Activated T-cell treated with anti-CD3 and anti-CD28 coated beads for 4 hours (primary cell): ENCODE measurements at places on chromosomes 1 and 21.

DNA sequence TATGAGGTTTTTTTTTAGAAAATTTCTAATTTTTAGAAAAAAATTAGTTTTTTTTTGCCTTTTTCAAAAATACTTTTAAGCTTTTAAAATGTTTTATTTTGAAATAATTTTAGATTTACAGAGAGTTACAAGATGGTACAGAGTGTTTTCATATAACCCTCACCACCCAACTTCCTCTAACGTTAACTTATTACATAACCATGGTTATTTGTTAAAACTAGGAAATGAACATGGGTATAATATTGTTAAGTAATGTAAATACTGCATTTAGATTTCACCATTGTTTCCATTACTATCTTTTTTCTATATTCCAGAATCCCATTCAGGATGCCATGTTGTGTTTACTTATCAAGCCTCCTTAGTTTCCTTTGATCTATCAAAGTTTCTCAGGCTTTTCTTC lies 45.2 kb upstream of the ST6GALNAC3 start:
- DNase-seq = no peak

DNA sequence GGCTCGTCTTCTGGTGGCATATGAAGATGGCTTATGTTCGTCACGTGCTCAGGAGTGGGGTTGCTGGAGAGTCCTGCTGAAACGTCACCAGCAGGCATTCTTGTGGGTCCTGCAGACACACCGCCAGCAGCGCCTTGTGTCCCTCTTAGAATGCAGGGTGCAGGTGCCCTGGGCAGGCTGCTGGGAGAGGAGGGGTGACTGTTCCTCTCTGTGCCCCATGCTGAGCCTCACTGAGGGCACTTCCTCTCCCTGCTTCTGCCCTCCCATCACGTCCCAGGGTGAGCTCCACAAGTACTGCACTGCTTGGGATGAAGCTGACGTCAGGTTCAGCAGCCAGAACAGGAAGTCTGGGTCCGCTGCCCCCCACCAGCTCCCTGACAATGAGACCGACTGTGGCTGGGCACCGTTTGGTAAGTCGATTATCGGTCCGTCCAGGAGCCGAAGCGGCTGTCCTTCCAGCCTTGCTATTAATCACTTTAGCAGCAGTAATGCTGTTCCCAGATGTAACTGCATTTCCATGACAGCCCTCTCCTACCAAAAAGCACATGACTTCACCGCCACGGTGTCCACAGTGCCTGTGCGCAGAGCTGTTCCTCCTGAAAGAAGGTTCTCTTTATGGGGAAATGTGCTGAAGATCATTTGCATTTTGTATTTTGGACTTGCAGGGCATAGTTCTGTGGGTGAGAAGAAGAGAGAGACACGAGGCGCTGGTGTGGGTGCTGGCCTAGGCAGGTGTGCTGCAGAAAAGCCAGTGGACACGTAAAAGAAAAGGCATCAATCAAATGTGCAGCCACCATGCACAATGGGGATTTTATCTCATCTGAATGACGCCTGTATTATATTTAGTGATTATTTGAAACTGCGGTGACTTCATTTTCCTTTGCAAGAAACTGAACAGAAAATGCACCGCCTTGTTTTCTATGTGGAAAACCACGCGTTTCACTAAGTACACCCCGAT lies 21.0 kb downstream of the SLC37A1 start:
- DNase-seq = no peak

- DNase-seq = no peak
Measured at GRCh38 chr1:87220993-87221392, 107.7 kb upstream of the LMO4 start.

DNA sequence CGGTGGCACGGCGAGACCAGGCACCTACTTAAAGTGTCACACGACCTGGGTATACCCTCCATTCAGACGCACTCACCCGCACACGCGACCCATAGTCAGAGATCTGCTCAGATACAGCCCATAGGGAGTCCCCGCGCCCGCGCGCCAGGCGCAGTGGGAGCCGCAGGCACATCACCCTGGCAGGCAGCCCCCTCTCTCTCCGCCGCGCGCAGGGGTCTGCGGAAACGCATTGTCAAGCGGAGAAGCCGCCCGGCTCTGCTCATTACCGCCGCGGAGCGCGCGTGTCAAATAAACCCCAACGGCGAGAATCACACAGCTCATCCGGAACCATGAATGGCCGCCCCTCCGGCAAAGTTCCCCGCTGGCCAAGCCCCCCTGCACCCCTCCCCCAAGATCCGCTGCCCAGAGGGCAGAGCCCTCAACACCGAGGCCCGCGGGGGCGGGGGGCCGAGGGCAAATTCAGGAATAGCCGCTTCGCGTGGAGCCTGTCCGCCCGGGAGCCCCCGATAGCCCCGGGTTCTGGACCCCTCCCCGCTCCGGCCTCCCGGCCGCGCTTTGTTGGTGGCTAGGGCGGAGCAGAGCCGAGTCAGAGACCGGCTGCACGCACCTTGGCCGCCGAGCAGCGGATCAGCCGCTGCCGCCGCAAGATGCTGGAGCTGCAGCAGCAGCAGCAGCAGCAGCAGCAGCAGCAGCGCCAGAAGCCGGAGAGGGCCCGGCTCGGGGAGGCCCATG lies 522 bp downstream of the LRP8 start:
- peak; percentile 21 for DNase-seq

DNA sequence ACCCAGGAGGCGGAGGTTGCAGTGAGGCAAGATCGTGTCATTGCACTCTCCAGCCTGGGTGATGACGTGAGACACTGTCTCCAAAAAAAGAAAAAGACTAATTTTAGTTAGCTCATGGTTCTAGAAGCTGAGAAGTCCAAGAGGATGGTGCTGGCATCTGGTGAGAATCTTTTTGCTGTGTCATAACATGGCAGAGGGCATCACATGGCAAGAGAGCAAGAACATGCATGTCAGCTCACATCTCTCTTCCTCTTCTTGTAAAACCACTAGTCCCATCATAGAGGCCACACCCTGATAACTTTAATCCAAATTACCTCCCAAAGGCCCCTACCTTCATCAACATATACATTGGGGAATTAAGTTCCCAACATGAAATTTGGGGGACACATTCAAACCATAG lies 13.8 kb upstream of the CNN3 start:
- DNase-seq = no peak

GRCh38 chr1:53552981-53553733 lies 94.0 kb downstream of the DMRTB1 start:
- DNase-seq = no peak

DNA sequence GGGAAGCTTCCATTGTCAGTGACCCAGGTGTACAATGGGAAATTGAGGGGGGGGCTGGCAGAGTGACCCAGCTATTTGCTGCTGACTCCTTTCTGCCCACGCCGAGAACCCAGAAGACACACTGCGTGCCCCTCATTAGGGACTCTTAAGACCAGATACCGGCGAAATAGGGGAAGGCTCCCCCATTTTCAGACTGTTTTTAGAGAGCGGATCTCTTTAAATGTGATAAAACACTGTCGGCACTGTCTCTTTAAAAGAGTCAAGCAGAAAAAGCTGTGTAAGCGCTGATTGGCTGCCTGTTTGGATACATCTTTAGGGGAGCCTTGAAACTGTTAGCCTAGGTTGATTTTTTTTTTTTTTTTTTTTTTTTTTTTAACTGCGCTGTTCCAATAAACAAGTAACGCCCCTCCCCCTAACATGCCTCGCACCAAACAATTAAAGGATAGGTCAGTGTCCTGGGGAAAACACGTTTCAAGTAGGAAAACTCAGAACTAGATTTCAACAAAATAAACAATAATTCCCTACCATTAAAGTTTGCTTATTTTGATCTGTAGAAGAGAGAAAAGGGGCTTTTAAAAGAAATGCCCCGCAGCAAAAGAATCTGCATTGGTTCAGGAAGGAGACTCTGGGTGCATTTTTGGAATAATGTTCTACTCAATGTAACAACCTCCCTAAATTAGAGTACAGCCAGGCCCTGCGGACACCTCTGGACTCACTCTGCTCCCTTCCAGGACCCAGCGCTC lies 1.4 kb upstream of the SSBP3 start:
- DNase-seq = peak; percentile 42

- DNase-seq = no peak
Measured at GRCh38 chr1:229146647-229147046, 124.3 kb upstream of the RAB4A start.

- DNase-seq = no peak
Measured at GRCh38 chr1:248842781-248843331, 4.8 kb downstream of the ZNF672 start.

DNA sequence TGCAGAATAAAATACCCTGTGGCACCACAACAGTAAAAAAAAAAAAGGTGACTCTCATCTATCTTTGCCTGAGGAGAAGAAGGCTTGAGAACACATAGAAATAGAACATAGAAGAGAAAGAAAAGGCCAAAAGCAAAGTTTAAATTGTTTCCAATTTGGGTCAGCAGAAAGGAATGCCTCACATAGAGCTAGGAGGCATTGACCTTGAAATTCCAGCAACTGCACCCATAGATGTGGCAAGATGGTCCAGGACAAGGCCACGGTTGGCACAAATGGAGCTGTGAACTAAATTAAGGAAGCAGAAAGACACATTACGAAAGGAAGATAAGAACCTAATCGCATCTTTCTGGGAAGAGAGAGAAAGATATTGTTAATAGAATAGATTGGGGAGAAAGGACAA lies 588.3 kb downstream of the LMO4 start:
- DNase-seq = no peak

- DNase-seq = no peak
Measured at GRCh38 chr1:22694172-22694571, 16.5 kb upstream of the EPHB2 start.

- no peak for DNase-seq
Measured at GRCh38 chr1:164953098-164953497, 394.1 kb downstream of the PBX1 start.

DNA sequence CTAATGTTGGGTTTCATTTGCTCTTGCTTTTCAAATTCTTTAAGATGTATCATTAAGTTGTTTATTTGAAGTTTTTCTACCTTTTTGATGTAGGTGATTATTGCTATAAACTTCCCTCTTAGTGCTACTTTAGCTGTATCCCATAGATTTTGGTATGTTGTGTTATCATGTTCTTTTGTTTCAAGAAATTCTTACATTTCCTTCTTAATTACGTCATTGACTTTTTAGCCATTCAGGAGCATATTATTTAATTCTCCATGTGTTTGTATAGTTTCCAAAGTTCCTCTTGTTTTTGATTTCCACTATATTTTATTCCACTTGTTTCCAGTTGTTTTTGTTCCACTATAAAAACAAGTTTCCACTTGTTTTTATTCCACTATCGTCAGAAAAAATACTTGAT lies 15.0 kb downstream of the GPR88 start:
- DNase-seq = no peak

- DNase-seq = no peak
Measured at GRCh38 chr1:201275253-201275666, 8.0 kb upstream of the PKP1 start.

DNA sequence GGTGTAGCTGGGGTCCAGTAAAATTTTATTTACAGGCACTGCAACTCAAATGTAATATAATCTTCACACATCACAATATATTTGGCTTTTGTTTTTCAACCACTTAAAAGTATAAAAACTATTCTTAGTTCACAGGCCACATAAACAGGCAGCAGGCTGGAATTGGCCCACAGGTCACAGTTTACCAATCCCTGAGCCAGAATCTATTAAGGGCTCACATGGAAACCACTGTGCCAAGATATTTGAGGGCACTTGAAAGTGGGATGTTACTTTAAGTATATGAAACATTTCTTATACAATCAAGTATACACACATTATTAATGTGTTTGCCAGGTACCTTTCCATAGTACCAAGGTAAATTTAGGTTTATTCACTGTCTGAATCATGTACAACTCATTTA lies 71.9 kb upstream of the PRDX6 start:
- no peak for DNase-seq

DNA sequence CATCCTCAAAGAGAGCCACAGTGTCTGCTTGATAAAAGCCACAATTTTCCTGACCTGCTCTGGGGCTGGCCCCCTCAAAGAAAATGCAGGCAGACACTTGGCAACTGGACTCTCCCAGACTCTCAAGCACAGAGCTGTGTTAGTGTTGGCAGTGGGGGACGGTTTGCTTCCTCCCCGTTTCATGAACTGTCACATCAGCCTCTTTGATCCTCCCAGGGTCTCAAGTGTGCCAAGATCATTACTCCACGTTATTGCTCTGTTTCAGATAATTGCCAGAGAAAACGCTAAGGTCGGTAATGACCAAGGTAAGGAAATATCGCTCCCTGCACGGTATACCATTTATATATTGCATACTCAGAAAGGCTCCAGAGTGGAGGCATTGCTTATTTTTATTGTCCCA lies 138.8 kb downstream of the NTMT2 start:
- no peak for DNase-seq

GRCh38 chr21:39034590-39035536 lies 148.4 kb downstream of the PSMG1 start:
- no peak for DNase-seq

DNA sequence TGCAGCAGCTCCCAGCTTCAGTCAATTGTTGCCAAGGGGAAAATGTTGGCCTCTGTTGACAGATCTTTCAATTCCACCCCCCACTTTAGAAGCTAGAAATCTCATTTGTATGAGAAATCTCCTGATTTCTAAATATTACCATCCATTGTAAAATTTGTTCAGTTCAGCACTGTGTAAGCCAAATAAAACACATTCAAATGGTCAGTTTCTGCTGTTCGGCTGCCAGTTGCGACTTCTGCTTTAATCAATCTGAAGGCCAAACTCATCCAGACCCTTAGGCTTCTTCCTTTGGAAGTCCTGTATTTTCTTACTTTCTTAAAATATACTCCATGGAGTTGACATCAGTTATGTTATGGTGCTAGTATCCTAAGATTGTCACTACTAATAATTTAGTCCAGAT lies 281.2 kb upstream of the ZRANB2 start:
- DNase-seq = no peak

- peak; percentile 87 for DNase-seq
Measured at GRCh38 chr1:37807555-37808368, at the start of the genes C1orf122 and YRDC. Gene C1orf122, plus strand, starts transcription at chr1:37807790. Its CDS starts 615 bp downstream, at chr1:37808405. Gene YRDC, minus strand, starts transcription at chr1:37808208. Its CDS starts 28 bp downstream, at chr1:37808180.

GRCh38 chr1:19430121-19431068 lies 54.9 kb downstream of the CAPZB start:
- no peak for DNase-seq

DNA sequence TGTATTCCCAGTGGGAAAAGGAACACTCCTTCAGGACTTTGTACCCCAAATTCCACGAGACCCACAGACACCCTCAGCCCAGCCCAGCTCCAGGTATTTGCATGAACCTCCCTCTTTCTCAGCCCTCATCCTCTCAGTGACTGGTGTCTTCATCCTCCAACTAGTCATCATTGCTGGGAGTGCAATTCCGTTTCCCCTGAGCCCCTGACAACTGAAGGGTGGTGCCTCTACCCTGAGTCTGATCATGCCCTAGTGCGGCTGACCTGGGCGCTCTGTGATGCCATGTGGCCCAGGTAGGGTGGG lies 3.8 kb upstream of the ZNF692 start:
- DNase-seq = no peak

- DNase-seq = no peak
Measured at GRCh38 chr1:52294580-52294979, 71.4 kb downstream of the CC2D1B start.

DNA sequence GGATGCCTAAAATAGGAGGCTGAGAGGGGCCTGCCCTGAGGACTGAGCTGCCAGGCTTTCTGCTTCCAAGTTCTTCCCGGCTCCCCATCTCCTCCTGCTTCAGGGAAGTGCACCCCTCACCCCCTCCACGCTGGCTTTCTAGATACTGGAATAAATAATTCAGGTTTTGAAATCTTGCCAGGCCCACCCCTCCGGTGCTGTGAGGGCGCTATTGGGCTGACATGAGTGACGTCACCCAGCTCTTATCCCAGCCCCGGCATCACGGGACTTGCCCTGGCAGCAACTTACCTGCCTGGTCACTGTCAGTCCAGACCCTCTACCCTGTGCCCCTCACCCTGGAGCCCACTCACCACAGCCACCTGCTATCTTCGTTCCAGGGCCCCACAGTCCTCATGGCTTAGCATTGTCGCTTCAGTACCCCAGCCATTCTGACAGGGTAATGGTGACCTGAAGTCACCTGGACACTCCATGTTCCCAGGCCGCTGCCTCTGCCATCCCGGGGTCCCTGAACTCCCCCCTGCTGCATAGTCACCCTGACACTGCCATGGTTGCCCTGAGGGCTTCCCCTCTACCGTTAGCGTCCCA lies 819 bp upstream of the GPR3 start:
- no peak for DNase-seq
